ENCODE measurements at places on chromosomes 4 and X.

DNA sequence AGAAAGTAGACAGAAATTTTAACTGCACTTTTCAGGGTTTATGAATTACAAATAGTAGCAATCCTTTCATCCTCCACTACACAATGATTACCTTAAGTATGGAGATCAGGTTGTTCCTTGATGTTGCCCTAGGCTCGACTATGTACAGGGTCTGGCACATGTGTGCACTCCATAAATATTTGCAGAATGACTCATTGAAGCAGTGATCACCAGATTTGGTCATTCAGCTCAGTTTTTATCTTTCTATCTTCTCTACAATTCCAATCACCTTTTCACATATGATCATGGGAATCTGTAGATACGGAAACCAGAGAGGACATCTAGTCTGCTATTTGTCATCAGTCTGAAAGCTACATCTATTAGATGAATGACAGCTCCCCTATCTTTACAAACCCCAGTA is 171.7 kb upstream of the HCCS start:
- DNase-seq: no peak

GRCh38 chr4:6910960-6911874 is 1.6 kb downstream of the TBC1D14 start:
- DNase-seq: no peak

- no peak for DNase-seq
Observed at GRCh38 chr4:87144356-87144755, 76.1 kb downstream of the KLHL8 start.

DNA sequence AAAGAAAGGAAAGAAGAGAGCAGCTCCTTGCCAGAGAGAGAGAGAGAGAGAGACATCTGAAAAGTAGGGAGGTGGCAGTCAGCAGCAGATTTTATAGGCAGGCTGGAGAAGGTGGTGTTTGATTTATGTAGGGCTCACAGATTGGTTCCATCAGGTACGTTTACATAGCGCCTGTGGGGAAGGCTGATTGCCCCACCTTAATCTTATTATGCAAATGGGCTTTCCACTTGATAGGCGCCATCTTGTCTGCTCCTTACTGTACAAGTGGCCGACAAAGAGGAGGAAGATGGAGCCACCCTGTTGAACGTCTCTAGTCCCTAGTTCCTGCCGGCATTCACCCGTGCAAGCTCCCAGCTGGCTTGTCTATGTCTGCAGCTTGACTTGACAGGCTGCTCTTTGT is 49.1 kb upstream of the DHRSX start:
- DNase-seq: peak; percentile 61

DNA sequence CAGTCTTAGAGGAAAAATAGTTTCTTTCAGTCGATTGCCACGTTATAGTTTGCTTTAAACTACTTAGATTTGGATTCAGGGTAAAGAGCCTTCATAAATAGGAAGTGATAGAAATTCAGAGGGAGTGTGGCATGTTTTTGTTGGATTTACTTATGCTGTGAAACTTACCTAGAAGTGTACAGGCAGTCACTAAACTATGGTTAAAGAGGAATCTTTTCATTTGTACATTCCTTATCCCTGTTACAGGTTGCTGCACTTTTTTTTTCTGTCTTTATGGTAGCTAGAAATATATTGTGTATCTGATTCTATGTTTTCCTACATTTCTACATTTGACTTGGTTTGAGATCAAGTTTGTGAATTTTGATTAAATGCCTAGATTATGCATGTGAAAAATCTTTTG is 19.1 kb downstream of the WWC2 start:
- DNase-seq: no peak

DNA sequence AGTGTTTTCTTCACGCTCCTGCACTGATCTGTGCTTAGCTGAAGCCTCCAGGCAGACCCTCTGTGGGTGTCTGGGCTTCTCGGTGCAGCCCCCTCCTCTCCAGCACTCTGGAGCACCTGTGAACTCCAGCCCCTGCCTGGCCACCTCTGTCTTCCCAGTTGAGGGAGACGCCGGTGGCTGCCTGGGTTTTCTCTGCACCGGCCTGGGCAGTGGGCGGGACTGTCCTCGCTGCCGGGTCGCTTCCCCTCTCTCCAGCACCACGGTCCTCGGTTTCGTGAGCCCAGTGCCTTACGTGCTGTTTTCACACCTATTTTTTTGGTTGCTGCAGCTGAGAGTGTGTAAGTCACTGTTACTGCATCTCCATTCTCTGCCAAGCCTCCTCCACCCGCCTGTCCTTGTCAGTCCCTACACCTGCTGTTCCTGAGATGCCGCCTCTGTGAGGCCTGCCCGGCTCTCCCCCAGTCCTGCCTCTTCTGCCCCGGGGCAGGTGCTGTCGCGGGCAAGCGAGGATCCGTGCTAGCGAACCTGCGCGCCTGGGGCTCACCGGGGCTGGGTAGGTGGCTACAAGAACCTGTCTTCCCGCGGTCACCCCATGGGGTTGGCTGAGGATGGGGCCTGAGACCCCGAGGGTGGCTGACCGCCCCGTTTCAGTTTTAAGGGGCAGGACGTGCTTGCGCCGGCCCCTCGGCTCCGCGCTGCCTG is 2.4 kb upstream of the FGFRL1 start:
- no peak for DNase-seq

- no peak for DNase-seq
Observed at GRCh38 chr4:15694431-15694830, 8.4 kb upstream of the BST1 start.

DNA sequence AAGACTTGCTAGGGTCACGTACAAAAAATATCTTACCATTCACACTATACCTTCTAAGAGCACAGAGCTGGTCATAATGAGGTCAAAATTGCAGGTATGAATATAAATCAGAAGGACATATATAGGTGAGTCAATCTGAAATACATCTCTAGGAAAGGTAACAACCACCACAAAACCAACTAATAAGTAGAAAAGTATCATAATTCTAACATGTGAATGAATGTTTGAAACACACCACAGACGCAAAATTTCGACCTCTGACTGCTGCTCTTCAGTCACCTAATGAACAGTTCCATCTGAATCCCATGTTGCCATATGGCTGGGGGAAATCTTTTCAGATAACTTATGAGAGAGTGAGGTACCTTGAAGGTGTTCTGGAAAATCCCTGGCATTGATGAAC is 22.1 kb downstream of the STAP1 start:
- no peak for DNase-seq

GRCh38 chr4:55980725-55981124 is 32.0 kb downstream of the CEP135 start:
- DNase-seq: no peak

DNA sequence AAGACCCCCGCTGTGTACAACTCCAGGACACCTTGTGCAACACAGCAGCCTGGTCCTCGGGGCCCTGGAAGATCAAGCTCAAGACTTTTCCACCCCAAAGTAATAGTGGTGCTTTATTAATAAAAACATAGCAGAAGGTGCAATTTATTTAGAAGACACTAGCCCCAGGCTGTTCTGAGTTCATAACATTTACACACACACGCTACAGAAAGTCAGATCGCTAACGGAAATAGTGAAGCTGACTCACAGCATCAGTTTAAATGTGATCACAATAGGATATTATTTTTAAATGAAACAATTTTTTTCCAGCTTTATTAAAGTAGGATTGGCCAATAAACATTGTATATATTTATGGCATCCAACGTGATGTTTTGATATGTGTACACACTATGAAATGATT is 141.0 kb downstream of the STK32B start:
- no peak for DNase-seq

GRCh38 chrX:145856181-145856580 is 38.6 kb downstream of the SLITRK2 start:
- no peak for DNase-seq

DNA sequence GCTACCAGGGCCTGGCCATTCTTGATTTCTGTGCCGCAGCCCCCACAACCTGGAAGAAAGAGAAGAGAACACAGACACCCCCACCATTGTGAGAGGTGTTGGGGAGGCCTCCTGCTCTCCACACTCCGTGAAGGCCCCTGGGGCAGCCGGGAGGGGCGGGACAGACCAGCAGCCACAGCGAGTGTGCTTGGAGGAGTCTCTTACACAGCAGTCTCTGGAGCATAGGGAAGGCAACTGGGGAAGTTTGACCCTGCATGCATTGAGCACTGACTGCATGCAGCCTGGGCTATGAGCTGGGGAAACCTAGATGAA is 77.9 kb downstream of the ABLIM2 start:
- DNase-seq: no peak

DNA sequence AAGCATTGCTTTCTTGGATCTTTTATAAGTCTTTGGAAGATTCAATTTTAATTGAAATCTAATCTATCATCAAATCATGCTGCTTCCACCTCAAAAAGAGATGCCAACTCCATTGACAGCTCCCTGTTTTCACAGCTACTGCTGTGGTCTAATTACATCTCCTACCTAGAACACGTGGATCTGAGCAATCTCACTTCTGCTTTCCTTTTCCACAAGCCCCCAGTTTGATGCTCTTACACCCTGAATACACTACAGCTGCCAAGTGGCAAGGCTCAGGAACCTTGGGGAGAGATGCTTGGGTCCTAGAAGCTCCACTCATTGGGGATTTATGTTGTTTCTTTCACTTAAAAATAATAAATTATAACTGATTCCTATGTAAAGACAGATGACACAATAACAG is 172.0 kb downstream of the CFAP299 start:
- no peak for DNase-seq

GRCh38 chrX:40304115-40304514 is 206.4 kb upstream of the BCOR start:
- peak; percentile 65 for DNase-seq

GRCh38 chr4:84915396-84915780 is 51.1 kb downstream of the WDFY3 start:
- DNase-seq: no peak

- no peak for DNase-seq
Observed at GRCh38 chrX:2462780-2463179, 38.0 kb downstream of the DHRSX start.

DNA sequence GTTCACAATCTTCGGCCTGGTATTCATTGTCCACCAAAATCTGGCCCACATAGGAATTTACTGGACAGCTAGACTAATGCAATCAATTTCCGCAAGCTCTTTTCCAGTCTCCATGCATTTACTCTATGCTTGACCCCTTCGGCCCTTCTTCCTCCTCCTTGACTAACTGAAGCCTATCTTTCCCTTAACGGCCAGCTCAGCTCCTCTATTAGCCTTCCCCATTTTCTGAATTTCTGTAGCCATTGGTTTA is 1.2 kb upstream of the PHKA2 start:
- no peak for DNase-seq

GRCh38 chrX:124223524-124223923 is 108.9 kb upstream of the TEX13D start:
- DNase-seq: no peak

GRCh38 chrX:3271183-3271833 is 75.1 kb downstream of the MXRA5 start:
- no peak for DNase-seq

DNA sequence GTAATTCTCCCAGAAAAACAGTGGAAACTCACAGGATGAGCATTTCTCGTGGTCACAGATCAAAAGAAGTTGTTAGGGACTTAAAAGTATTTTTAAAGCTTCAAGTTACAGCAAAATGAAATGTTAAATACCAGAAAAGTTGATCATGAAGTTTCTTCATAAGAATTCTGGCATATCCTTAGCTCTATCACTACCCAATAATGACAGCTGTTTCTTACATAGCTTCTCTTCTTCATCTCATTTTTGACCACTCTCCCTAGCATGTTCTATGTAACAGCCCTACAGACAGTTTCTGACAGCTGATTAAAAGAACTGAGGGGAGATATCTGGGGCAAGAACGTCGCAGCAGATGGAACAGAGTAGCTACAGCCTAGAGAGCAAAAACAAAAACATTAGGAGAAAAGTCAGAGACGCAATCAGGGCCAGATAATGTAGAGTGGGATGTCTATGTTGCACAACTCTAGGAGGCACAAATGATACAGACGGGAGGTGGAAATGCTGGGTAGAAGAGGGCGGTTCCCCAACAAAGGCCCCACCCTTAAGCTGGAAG is 108.7 kb downstream of the CORIN start:
- DNase-seq: no peak

DNA sequence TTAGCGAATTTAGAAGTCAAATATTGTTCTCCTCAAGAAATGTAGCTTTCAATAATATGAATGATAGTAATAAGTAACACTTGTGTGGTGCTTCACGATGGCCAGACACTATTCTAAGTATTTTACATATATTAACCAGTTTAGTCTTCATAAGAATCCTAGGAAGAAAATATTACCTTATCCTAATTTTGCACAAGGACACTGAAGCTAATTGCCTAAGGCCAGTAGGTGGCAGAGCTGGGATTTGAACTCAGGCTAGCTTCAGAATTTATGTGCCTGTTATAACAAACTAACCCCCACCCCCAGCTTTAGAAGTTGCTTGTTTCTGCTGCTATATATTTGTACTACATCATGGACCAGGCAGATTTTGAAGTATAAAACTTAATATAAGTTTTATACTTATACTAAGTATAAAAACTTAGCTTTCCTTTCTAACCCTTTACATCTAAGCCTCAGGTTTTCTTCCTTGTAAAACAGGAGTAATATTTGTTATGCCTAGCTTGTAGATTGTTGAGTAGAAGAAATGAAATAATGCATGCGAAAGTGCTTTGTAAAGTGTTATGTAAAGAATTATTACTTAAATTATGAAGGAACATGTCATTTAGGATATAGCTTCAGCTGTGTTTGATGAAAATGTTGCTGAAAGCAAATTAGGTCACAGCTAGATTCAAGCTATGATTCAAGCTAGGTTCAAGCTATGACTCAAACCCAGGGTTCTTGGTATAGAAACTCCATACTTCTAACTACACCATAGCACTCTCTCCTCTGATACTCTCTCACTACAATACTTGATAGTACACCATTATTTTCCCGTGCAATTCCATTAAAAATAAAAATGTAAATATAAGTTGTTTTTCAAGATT is 4.2 kb upstream of the CDS1 start:
- peak; percentile 20 for DNase-seq

DNA sequence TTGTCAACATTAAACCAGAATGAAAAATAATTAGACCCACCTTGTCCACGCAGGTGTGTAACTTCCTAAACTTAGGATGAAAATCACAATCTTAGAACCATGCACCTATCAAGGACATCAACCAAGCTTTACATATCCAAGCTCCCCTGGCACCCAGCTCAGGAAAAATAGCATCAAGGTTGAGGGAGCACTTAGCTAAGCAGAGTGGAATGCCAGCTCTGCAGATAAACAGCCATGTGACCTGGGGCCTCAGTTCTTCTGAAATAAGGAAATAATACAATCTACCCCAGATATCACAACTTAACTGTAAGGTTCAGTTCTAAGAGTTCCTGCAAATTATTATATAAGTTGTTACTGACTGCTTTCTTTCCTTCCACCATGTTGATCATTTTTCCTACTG is 64.7 kb downstream of the DHX15 start:
- no peak for DNase-seq

- no peak for DNase-seq
Observed at GRCh38 chrX:148647651-148648050, 147.2 kb downstream of the AFF2 start.

DNA sequence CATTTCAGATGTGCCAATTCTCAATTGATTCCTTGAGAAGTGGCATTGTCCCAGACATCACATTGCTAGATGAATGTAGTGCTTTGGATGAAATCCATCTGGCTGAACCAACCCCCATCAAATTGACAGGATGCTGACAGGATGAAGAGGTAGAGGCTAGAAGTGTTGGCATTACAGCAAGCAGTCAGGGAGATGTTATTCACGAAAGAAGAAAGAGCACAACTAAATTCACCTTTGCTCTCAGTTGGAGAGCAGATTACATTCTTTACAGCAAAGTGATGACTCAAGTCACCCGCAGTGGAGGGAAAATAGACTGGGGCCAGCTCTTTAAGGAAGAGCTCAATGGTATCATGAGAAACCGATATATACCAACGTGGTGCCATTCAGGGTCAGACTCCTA is 259.6 kb downstream of the C4orf33 start:
- no peak for DNase-seq

Data from SK-N-DZ (cell line).